BJ (cell line): ENCODE measurements at places on chromosomes 2 and 18.

GRCh38 chr2:27033253-27033852 is 588 bp downstream of the TMEM214 start:
- no peak for DNase-seq

DNA sequence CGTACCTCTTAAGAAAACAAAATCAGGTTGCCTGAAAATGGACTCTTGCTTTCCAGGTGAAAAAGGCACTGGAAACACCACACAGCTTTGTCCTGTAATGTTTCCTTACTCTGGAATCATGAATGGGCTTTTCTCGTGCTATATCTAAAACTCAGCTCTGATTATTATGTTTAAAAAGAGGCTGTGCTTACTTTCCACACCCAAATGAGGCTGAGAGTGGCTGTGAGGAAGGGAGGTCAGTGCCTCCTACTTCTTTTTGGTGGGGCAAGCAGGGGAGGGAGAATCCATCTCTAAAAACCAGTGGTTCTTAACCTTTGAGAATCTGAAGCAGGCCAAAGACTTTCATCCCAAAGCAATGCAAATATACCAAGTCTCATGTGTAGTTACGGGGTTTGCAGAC is 148.6 kb downstream of the FAM210A start:
- DNase-seq = no peak

DNA sequence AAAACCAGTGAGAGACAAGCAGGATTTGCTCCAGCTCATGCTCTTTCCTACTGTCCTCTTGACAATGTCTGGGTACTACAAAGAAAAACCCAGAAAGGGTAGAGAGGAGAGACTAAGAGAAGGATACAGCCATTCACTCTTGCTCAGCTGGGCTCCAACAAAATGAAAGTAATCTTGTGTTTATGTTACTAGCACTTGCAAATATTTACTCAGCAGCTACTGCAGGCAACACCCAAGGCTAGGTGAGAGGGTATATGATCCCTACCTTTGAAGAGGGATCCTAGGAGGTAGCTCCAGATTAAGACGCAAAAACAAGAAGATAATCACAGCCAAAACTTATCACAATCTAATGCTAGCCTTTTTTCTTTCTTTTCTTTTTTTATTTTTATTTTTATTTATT is 329.6 kb upstream of the ACVR2A start:
- DNase-seq = no peak

DNA sequence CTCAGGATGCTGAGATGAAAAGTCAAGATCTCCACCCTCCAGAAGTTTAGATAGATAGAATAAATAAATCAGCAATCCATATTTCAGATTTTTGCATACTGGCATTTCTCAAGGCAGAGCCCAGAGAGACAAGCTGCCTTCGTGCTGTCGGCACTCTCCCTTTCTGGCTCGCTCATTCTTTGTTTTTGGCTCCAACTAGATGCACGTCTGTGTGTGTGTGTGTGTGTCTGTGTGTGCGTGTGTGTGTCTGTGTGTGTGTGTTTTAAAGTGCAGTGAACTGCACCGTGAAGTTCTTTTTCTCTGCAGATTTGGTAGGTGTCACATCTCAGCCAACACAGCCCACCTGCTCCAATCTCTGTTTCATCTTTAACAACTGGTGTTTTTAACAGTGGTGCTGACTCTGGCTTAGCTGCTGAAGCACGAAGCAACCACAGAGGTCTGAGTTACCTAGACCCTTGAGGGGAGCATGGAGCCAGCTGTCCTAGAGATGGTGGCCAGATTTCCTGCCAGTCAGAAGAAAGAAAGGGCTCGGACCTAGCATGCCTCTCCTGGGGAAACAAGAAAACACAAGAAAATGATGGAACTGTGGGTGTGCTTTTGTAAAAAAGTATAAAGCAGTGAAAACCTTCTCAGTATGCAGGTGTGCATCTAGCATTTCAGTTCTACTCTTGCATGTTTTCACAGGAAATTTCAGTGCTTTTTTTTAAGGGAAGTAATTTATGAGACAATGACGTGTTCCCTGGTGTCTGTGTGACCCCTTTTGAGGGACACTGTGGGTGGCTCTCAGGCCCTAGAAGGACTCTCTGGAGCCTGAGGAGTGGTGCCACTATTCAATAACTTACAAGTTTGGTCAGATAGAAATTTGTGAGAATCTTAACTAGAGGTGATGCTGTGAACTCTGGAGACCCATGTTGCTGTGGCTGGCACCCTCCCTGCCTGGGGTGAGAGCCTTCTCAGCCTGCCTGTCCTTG is 364.3 kb downstream of the RNF144A start:
- DNase-seq = no peak

DNA sequence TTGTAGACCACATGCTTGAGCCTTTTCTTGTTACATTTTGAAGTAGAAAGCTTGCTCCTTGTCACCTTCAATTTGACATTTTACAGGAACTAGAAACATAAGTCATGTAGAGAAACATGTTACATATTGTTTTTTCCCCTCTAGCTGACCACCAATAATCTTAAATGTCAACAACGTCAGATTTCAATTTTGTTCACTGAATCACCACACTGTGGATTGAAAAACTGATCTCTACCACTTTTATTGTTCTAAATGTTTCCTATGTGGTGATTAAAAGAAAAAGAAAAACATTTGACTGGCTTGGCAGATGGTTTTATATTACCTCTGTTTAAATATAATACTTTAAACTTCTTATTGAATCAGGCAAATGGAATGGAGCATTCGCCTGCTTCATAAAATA is 87.7 kb downstream of the DSEL start:
- DNase-seq = peak; percentile 49
